ENCODE measurements at places on chromosomes 6 and 20.
A peak's percentile ranks its signal among the peaks of the same experiment; 100 is the strongest.

- DNase-seq, result no peak
Measured at GRCh38 chr20:59139998-59140397, 23.6 kb upstream of the ZNF831 start.

DNA sequence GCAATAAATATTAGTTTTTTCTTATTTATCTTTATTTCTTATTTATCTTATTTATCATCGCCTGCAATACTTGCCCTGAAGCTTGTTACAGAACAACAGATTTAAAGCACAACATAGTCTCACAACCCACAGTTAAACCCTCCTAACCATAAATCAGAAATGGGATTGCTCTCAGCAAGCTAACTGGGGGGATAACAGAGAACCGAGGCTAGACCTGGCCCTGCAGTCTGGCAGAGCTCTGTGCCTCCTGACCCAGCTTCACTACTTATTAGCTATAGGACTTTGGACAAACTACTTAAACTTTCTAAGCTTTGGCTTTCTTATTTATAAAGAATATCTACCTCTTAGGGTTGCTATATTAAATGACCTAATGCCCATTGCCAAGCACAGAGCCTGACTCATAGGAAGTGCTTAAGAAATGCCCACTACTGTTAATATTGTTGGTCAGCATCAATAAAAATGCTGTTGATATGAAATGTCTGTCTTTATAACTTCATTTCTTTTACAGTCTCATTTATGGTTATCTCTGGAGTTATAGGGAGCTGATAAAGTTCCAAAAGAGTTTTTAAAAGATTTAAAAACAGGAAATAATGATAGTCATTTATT is 87.9 kb upstream of the BEND6 start:
- no peak for DNase-seq

- DNase-seq, result no peak
Measured at GRCh38 chr6:78117966-78118365, 465.1 kb downstream of the MEI4 start.

DNA sequence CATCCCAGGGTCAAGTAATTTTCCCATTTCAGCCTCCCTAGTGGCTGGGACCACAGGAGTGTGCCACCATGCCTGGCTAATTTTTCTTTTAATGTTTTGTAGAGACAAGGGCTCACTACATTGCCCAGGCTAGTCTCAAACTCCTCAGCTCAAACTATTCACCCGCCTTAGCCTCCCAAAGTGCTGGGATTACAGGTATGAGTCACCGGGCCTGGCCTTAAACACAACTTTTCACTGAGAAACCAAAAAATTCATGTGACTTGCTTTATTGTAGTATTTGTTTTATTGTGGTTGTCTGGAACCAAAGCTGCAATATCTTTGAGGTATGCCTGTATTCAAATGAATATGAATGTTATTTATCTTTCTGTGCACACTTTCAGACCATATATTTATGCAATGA is 72.2 kb downstream of the RWDD2A start:
- DNase-seq, result no peak

DNA sequence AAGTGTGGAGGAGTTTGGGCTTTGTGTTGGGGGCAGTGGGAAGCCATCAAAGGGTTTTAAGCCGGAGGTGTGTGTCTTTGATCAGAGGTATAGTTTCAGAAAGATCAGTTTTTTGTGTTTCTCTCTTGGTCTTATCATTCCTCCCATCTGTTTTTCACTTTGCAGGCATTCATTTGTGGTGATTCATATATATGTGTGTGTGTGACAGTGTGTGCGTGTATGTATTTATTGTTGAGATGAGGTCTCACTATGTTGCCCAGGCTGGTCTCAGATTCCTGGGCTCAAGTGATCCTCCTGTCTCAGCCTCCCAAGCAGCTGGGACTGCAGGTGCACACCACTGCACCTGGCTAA is 11.1 kb upstream of the SERINC3 start:
- DNase-seq, result no peak

GRCh38 chr6:39488255-39488879 is 165.9 kb upstream of the KCNK16 start:
- DNase-seq, result no peak

GRCh38 chr6:133340557-133340956 is 99.4 kb downstream of the EYA4 start:
- DNase-seq, result no peak

DNA sequence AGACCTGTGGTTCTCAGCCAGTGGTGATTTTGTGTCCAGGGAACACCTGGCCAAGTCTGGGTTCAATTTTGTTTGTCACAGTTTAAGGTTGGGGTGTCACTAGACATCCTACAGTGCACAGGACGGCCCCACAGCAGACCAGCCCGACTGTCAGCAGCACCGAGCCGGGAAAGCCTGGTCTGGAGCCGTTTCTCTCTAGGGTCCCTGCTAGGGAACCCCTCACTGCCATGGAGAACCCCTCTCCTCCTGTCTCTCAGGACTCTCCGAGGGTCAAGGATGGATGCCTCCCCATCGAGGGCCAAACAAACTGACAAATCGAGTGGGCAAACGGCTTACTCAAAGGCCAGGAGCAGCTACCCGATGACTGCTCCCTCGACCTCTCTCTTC is 15.8 kb upstream of the STX16 start:
- DNase-seq, result no peak

DNA sequence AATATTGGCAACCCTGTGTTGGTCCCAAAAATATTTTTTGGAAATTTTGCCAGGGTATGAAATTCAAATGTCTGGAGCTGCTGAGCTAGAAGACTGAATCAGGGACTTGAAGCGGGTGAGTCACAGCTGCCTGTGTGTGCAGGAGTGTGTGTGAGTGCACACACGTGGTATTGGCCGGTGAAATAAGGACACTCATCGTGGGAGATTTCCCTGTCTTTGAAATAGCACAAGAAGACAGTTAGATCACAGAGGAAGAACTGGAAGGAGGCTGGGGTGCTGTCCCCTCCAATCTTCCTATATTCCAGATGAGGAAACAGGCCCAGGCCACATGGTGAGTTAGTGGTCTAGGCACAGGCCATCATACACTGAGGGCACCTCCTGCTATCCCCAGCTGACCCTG is 123.8 kb upstream of the MLN start:
- DNase-seq, result no peak

GRCh38 chr20:50982363-50982762 is 23.7 kb downstream of the MOCS3 start:
- peak; percentile 41 for DNase-seq

GRCh38 chr6:122472022-122472340 is 374 bp upstream of the SERINC1 start:
- no peak for DNase-seq

- no peak for DNase-seq
Measured at GRCh38 chr6:24763578-24763977, 11.2 kb upstream of the GMNN start.

GRCh38 chr20:48951646-48952045 is 30.1 kb downstream of the ARFGEF2 start:
- DNase-seq, result no peak

GRCh38 chr20:58094698-58095097 is 133.8 kb downstream of the ANKRD60 start:
- DNase-seq, result peak; percentile 12

GRCh38 chr20:42985628-42986027 is 204.1 kb downstream of the PTPRT start:
- no peak for DNase-seq

DNA sequence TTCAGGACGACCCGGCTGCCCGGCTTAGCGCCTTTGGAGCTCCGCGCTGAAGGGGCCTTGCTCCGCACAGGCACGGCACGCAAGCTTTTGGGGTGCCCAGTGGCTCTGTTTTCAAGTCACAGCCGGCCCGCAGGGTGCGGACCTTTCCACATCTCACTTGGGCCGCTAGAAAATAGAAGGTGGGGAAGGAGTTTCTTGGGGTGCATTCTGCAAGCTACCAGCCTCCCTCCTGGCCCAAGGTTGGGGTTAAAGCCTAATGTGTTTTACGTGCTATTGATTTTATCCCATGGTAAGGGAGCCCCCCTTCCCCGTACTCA is 561 bp downstream of the KAT14 start:
- DNase-seq, result no peak

DNA sequence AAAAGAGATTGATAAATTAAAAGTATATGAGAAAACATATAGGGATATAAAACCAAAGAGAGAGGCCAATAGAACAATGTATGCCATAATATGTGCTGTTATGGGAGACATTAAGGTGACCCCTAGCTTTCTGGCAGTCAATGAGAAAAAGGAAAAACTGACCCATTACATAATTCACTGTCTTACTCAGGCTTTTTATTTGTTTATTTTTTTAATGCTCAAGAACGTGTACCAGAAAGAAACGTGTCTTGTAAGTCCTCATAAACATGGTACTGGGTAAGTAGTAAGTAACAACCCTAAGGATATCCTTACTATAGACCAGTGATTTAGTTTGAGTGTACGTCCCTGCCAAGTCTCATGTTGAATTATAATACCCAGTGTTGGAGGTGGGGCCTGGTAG is 160.8 kb upstream of the PHACTR1 start:
- DNase-seq, result no peak

GRCh38 chr6:355373-356208 is 36.0 kb upstream of the IRF4 start:
- no peak for DNase-seq

- DNase-seq, result no peak
Measured at GRCh38 chr6:160254467-160255312, 3.9 kb downstream of the SLC22A2 start.

DNA sequence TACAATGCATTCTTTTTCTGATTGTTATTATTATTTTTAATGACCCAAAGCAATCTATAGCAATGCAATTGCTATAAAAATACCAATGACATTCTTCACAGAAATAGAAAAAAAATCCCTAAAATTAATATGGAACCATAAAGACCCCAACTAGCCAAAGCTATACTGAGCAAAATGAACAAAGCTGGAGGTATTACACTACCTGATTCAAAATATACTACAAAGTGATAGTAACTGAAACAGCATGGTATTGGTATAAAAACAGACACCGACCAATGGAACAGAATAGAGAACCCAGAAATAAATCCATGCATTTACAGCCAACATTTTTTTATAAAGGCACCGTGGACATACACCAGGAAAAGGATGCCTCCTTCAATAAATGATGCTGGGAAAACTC is 60.5 kb upstream of the EEF1A1 start:
- no peak for DNase-seq

DNA sequence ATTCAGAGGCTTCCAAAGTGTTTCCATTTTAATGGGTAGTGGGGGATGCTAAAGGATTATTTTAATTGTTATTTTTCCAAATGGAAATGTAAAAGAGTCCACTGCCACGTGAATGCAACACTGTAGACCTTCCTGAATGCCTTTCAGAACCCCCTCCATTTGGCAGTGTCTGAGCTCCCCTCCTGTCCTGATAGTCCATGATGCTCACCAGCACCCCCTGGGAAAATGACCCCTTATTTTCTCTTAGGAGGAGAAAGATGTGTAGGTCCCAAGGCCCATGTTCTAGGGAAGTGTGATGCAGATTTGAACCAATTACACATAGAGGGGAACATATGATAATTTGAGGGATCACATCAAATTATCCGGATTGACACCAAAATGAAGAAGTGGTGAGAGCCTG is 46.8 kb upstream of the SH3BGRL2 start:
- no peak for DNase-seq

GRCh38 chr20:32780278-32780677 is 18.1 kb downstream of the DNMT3B start:
- no peak for DNase-seq

DNA sequence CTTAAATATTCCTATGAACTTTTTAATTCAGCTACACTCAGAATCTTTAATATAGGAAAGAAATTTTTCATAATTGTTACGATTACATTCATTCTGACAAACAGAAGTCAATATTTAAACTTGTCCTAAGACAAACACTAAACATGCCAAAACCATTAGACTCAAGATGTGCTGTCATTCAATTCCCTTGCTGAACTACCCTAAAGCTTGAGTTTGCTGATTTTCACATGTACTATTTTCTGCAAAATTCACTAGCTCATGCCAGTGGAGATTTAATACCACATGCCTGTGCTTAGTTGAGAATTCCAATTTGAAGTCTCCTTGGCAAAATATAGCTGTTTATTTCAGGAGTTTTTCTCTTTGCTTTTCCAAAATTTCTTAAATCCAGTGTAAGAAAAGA is 448.0 kb downstream of the COL12A1 start:
- DNase-seq, result no peak

- no peak for DNase-seq
Measured at GRCh38 chr6:111228094-111228493, 140.8 kb downstream of the SLC16A10 start.

- DNase-seq, result peak; percentile 41
Measured at GRCh38 chr6:95143408-95144180, 433.7 kb upstream of the MANEA start.

GRCh38 chr6:75282706-75283105 is 1.9 kb downstream of the TMEM30A start:
- no peak for DNase-seq

GRCh38 chr20:1332749-1333300 is 3.9 kb upstream of the SDCBP2 start:
- no peak for DNase-seq

DNA sequence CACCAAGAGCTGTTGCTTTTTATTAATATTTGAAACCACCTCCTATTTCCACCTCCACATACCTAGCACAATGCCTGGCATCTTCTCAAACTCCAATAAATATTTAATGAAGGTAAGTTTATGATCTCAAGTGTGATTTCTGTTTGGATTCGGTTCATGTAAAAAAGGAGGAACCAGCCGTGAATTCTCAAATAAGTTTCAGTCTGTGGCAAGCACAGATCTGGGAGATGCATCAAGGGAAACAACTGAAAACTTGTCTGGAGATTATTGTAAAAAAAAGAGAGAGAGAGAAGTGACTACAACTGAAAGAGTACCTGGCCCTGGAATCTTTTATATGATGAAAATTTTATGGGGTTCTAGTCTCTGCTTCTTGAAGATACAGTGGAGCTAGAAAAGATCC is 52.8 kb upstream of the PNRC1 start:
- DNase-seq, result no peak

DNA sequence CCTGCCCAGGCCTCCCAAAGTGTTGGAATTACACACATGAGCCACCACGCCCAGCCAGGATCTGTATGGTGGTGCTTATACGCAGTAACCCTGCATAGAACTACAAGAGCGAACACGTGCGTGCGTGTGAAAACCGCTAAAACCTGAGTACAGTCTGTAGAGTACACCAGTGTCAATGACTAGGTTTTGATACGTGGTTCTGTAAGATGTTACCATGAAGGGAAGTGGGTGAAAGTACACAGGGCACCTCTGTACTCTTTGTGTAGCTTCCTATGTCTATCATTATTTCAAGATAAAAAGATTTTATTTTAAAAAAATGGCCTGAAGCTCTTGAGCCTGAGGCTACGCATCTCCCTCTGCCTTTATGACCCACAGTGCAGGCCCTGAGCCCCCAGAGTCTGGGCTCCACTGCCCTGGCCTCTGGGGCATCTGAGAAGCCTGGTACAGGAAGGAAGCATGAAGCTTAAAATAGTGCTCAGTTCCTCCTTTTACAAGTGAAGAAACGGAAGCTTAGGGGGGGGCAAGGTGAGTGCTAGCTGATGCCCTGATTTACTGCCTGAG is 21.6 kb downstream of the LY86 start:
- DNase-seq, result no peak

- no peak for DNase-seq
Measured at GRCh38 chr6:37793067-37793466, 26.5 kb upstream of the ZFAND3 start.

Measured in right hindlimb (tissue), 1 donor.